Fibroblast of skin of right quadriceps (primary cell): ENCODE measurements at places on chromosomes 5 and 9.

DNA sequence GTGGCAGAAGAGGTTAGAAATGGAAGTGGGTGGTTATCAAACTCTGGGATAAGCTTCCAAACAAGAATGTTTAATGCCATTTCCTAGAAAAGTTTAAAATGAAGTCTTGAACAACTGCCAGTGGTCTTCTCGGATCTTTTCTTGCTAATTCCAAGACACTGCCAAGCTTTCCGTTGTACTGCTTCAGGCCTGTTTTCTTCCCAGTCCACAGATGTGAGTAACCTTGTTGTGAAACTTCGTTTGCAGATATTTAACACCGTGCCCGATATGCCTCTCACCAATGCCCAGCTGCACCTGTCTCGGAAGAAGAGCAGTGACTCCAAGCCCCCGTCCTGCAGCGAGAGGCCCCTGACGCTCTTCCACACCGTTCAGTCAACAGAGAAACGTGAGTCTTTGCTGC is 269.8 kb downstream of the NR3C1 start:
- DNase-seq = no peak

- no peak for DNase-seq
Observed at GRCh38 chr9:93582115-93582514, 5.7 kb downstream of the PHF2 start.

- no peak for DNase-seq
Observed at GRCh38 chr9:93814077-93814956, 140.8 kb downstream of the BARX1 start.

- DNase-seq = peak; percentile 24
Observed at GRCh38 chr5:54344653-54345052, 34.3 kb upstream of the ARL15 start.

GRCh38 chr9:133003671-133004090 is 25.2 kb downstream of the GFI1B start:
- no peak for DNase-seq

- no peak for DNase-seq
Observed at GRCh38 chr5:179874136-179874535, 15.5 kb upstream of the MRNIP start.

DNA sequence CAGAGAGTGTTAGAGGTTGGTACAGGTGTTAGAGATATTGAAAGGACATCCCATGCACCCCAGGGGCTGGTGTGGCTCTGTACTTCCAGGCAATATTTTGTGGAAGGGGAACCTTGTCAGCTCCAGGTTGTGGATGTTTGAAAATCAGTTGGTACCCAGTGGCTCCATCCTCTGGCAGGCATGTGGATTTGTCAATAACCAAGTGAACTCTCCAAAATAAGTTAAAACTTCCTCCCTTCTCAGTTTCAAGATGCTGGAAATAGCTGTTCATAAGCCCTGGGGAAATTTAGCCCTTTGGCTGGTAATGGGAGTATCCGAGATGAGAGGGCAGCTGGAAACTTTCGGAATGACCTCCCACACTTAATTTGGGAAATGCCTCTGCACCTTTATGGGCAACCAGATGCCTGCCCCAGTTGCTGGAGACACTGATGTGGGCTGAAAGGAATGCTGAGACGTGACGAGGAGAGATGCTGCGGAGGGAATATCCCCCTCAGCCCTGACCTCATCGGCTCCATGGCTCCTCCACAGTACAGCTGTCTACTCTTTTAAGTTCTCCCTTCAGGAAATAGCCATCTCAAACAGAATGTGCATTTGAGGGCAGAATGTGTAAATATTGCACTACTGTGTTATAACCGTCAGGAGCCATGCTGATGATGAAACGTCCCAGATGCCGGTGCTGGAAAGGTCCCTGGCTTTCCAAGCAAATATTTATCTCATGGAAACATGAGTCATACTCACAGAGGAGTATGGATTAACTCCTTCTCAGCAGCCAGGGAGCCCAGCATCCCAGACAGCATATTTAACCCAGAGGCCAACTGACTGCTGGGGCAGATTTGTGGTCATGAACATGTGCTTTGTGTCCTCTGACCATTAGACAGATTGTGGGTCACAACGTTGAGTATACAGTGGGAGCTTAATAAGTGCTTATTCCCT is 29.5 kb downstream of the TGFBI start:
- DNase-seq = peak; percentile 99

GRCh38 chr5:149873896-149874295 is 70.7 kb downstream of the PDE6A start:
- no peak for DNase-seq

DNA sequence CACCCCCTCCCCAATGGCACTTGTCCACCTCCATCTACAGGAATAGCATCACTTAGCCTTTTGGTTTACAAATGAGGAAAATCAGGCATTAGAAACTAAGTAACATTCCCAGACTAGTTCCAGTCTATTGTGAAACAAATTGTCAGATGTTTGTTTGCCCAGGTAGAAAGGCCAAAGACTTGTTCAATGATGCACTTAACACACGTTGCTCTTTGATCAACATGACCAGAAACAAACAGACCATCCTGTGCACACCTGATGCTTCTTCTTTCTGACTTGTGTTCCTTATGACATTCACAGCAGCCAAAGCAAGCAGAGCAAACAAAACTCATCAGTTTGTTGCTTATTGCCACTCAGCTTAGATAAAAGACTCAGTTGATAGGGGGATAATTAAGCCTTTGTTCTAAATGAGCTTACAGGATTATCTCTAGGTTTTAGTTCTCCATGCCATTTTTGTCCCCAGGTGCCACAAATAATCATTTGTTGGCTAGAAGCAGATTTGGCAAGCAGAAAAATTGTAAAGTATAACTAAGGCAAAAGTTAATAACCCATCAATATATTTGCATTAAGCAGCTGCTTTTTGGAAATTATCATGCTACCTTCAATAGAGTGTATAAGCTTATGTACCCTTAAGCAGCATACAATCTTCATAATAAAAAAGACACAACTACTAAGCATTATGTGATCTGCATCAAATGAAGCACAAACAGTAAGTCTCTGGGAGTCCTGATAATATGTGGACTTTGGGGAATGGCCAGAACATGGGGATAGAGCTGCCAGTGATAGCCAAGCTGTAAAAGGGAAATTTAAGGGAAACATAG is 26.3 kb upstream of the FST start:
- DNase-seq = no peak

DNA sequence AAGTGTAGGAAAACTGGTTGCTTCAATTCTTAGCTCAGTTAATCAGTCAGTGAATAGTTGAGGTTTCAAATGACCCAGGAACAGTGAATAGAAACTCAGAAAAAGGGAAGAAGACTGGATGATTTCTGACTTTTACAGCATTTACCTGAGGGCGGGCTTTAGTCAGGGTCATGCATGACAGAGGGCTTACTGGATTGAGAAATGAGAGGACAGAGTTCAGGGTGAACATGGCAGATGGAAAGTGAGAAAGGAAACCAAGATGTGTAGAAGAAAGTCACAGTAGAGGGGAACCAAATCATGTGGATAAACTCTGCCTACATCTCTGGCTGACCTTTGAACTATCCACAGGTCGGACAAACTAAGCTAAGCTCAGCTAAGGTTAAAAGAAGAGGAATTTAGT is 596.0 kb downstream of the SEMA5A start:
- DNase-seq = no peak

DNA sequence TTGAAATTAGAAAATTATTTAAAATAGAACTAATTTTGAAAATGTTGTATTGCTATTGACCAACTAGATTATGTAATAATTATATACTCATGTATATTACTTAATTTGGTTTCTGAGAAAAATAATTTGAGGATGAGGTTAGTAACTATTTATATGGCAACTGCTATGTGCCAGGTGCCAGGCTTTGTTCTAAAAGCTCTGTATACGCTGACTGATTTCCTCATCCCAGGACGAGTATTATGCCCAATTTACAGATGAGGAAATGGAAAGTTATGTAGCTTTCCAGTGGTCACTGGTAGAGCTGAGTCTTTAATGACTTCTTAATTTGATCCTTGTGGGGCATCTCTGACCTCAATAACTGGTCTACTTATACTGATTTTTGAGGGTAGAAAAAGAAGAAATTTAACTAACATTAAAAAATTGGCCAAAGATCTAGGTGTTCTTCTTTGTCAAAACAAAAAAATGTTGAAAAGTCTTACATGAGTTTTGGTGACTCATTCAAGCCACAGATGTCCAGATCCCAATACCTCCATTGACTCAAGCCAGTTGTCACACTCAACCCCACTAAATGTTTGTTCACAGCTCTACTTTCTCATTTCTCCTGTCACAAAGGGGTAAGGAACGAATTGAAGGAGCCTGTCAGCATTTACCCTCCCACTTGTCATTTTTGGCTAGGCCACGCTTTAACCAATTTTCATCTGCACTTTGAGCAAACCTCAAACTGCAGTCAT is 228.1 kb upstream of the MEF2C start:
- DNase-seq = no peak

DNA sequence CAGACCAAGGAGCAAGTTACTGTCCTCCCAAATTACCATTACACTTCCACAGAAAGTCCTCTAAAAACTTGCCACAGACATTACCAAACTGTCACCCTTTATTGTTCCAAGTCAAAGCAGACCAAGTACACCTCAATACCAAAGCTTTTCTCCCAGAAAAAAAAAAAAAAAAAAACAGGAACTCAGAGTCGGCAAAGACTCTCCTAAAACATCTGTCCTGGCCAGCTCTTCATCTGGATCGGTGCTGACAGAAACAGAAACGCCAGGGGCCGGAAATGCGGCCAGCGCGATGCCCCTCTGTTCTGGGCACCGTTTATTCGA is 718 bp downstream of the DEPDC1B start:
- DNase-seq = no peak

- no peak for DNase-seq
Observed at GRCh38 chr5:2206293-2207108, 323.8 kb upstream of the IRX4 start.

- DNase-seq = no peak
Observed at GRCh38 chr5:72509401-72509800, 2.2 kb upstream of the ZNF366 start.

GRCh38 chr9:34554211-34555001 is 31.6 kb upstream of the ENHO start:
- DNase-seq = no peak

DNA sequence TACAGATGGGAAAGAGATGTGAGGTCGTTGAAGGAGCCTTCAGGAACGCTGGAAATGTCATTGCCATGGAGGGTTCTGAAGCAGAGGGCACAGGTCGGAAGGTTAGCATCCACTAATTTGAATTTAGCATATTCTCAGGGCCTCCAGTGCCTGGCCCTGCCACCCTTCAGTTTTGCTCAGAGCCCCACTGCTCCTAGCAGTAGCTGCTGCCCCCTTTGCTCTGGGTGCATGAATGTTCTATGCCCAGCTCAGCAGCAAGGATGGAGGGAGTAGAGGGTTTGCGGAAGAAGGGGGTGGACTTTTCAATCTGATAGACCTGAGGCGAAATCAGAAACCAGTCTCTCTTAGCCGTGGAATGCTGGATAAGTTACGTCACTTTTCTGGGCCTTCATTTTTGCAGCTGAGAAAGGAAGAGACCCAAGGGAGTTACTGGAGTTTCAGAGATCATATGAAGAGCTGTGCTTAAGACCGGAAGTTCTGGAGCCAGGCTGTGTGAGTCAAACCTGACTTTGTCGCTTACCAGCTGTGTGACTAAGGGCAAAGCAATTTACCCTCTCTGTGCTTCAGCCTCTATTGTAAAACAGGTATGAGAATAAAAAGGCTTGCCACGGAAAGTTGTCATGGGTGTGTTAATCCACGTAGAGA is 133.2 kb upstream of the PANK3 start:
- DNase-seq = peak; percentile 99

- peak; percentile 29 for DNase-seq
Observed at GRCh38 chr5:19531374-19531952, 456.5 kb downstream of the CDH18 start.

DNA sequence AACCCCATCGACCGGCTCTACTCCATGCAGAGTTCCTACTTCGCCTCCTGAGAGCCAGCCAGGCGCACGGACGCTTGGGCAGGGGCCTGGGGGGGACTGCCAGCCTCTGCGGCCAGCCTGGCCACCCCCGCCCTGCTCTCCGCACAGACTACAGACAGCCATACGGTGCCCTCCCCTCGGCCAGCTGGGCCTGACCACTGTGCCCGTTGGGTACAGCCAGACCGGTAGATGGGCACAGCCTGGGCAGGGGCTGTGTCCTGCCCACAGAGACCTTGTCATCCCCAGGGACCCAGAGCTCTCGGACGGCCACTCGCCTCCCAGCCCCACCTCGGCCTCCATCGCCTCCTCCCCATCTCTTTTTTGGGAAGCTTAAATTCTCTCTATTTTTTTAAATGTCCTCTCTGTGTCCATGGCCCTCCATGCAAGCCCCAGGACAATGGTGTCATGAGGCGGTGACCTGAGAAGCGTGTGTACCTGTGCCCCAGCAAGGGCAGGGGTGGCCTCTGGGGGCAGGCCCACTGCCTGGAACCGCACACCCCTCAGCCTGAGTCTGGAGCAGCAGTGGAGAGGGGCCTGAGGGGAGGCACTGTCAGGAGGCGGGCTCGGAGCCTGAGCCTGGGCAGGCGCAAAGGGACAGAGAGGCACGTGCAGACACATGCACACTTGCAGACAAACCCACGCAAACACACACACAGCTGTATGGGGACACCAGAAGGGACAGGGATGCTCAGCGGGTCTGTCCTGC is 82.8 kb downstream of the LMX1B start:
- DNase-seq = no peak

DNA sequence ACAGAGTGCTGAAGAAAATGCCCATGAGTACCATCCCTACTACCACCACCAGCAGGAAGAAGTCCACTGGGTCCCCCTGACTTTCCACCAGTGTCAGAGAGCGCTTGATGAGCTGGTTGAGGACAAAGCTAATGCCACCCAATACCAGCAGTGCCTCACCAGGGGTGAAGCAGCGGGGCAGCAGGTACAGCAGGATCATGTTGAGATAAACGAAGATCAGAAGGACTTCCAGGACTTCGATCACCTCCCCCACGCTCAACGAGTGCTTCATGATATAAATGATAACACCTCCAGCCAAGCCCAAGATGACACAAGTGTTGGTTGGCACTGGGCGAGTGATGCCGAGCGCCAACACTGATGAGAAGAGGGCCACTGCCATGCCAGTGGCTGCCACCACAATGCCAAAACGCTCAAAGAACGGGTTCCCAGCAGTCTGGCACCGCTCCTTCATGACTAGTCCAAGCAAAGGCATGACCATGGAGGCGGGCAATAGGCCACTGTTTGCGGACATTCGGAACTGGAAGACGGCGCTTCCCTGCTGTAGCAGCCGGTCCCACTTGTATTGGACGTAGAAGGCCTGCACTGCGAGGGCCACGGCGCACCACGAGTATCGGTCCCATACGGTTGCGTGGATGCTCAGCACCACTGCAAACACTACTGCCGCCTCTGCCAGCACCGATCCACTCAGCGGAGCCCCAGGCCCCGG is 679 bp downstream of the DOLK start:
- DNase-seq = no peak

DNA sequence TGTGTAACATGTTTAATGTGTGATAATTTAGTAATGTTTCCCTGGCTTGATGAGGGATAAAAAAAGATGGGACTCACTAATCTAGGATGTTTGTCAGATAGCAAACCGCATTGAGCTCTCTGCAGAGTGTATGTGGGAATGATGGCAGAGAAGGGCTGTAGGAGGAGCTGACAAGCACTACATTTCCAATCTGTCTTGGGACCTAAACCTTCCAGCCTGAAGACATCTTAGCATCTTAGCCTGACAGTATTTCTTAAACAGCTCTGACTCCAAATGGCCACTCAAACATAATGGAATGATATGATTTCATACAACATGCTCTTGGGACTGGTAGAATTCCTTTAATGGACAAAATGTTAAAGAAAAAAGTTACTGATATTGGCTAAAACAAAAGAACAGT is 116.7 kb downstream of the PPP2R2B start:
- no peak for DNase-seq

GRCh38 chr5:159163027-159163700 is 46.2 kb downstream of the RNF145 start:
- DNase-seq = peak; percentile 87
